ENCODE measurements at places on chromosomes 3 and 15.

DNA sequence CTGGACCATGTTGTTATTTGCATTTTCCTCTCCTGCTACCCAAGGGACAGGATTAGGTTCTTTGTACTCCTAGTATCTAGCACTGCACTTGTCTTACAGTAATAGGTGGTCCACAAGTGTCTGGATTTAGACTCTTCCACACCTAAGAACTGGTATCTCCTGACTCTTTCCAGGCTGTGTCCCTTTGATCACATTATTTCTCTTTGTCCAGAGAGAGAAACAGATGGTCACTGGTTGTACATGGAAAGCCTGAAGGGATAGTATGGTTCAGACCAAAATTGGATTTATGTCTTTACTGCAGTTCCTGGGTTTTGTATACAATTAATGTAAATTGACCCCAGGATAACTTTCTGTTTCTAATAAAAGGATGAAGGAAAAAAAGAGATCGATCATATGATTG, 64.0 kb downstream of the PDE8A start:
- no peak for DNase-seq

- DNase-seq: no peak
Measured at GRCh38 chr15:68360721-68361120, 71.2 kb downstream of the ITGA11 start.

- no peak for DNase-seq
Measured at GRCh38 chr3:188468662-188469061, 314.7 kb downstream of the LPP start.

GRCh38 chr15:59011262-59011952, 23.9 kb downstream of the RNF111 start:
- no peak for DNase-seq

- peak; percentile 51 for DNase-seq
Measured at GRCh38 chr3:157128771-157129681, 30.9 kb downstream of the CCNL1 start.

GRCh38 chr15:86061581-86061980, 18.1 kb upstream of the AGBL1 start:
- no peak for DNase-seq

- no peak for DNase-seq
Measured at GRCh38 chr15:93239591-93239990, 150.6 kb upstream of the RGMA start.

DNA sequence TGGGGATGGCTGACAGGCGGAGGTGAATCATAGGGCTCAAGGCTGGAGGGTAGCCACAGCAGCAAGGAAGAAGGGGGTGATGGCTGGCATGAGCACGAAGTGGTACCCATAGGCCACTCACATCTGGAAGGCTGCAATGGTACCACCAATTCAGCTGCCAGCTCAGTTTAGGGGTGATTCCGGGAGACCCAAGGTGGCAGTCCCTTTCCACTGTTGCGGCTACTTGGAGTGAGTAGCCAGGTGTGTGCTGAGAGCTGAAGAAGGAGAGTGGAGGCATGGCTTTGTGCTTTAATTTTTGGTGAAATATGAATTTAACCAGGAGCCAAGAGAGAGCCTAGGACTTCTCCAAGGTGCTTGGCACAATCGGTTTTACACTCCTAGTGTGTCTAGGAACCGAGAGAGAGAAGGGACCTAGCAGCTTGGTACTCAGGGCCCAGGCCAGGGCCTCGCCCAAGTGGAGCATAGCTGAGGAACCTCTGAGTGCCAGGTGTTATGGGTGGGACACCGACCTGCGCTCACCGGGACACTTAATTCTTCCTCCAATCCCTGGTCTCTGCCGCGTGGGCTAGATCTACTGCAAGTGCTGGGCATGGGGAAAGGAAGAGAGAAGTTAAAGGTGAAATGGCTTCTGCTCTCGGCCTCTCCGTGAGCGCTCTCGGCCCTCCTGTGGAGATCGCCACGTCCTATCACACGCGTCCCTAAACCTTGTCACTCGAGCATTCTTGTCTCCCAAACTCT, 32.2 kb upstream of the POLG start:
- no peak for DNase-seq

- no peak for DNase-seq
Measured at GRCh38 chr3:109831403-109831802, 494.1 kb upstream of the DPPA4 start.

- DNase-seq: no peak
Measured at GRCh38 chr3:52403955-52404354, 40.9 kb downstream of the SEMA3G start.

DNA sequence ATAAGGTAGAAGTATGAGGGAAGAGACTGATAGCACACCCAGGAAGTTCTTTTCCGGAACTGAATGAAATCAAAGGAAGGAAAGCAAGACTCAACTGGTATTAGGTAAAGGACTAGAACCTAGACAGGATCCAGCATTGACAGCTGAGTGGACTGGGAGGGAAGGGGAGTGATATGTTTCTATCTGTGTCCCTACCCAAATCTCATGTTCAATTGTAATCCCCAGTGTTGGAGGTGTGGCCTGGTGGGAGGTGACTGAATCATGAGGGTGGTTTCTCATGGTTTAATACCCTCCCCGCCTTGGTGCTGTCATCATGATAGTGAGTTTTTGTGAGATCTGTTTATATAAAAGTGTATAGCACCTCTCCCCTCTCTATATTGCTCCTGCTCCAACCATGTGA, 415.9 kb upstream of the KCNMB2 start:
- no peak for DNase-seq

DNA sequence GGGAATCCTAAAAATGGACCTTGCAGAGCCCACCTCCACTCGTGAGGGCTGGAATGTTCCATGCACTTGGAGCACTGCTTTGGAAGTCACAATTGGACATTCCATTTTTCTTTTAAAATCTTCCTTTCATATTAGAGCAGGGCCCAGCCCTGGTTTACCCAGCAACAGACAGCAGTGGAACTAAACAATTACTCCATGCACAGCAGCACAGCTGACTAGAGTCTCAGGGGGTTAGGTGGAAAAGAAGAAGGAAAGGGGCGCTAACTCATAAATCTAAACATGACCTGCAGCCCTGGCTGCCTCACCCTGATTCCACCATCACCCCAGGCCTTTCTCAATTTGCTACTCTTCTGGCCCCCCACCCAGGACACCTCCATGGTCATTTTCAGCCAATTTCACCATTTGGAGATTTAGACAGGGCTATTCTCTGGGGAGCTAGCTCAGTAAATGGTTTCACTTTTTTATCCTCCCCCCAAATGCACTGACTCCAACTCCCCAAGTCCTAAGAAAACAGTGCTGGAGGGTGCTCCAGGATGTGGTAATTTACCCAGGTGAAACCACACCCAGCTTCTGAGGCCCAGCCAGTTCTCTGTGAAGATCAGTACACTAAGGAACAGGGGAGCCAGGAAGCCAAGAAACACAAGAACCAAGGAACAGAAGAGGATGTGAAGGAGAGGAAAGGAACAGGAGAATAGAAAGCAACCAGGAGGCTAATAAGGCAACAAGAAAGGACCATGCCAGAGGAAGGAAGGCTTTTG, 1.6 kb upstream of the LRRC31 start:
- DNase-seq: peak; percentile 53

DNA sequence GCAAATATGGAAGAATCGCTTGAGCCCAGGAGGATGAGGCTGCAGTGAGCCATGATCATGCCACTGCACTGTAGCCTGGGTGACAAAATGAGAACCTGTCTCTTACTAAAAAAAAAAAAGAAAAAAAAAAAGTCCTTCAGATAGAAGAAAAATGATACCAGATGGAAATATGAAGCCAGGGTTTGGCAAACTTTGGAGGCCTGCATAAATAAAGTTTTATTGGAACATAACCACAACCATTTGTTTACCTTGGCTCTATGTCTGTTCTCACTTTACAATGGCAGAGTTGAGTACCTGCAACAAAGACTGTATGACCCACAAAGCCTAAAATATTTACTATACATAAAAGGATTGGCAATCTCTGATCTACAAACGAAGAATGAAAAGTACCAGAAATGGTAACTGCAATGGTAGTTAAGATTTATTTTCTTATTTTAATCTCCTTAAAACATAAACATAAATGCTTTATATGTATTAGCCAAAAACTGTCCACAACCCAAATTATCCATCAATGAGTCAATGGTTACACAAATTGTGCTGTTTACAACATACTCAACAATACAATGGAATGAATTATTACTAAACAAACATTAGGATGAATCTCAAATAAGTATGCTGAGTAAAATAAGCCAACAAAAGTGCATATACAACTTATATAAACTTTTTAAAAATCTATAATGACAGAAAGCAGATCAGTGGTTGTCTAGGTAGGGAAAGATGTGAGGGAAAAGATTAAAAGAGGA, 41.8 kb downstream of the GOLGB1 start:
- DNase-seq: no peak

DNA sequence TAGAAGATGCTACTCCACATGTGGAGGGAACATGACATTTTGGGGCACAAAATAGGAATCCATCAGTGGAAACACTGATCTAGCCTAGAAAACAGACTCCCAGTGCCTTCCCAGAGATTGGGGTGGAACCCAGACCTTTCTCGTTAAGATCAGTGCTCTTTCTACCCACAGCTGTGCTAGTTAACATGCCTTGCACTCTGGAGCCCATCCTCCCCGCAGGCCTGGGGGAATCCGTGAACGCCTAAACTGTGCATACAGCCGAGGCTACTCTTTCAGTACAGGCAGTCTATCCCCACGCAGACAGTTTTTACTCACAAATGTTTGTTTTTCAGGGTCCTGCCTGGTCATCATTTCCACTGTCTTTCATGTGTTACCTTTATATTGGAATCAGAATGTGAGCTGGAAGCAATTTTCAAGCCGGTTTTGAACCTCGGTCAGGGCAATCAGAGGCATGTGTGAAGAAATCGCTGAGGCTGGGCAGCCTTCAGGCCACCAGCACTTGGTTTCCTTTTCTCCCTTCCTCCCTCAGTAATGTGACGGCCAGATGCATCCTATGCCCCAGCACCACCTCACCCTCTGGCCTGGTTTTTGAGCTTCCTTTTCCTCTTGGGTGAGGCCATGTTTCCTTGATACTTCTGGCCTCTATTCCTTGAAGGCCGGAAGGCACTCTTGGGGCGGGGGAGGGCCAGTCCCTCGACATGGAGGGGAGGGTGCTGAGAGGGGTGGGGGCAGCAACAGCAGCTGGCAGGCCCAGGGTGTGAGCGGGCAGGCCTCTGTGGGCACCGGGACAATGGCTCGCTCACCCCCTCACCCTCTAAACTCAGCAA, 123.6 kb upstream of the GALNT15 start:
- DNase-seq: no peak

DNA sequence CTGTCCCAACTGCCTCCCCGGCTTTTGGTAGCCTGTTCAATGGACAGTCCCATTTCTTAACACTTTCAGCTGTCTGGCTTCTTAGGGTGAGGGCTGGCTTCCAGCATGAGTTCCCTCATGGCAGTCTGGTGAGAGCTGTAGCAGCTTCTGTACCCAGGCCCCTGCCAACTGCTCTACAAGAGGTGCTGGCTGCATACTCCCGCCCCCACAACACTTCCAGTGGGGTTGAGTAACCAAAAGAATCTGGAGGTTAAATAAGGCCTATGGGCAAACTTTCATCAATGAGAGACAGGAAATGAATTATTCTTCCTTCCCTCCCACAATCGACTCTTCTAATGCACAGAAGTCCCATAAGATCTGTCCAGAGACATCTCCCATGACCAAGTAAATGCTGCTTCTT, 145.0 kb downstream of the NEK10 start:
- no peak for DNase-seq

GRCh38 chr3:120558771-120559241, 37.3 kb upstream of the NDUFB4 start:
- peak; percentile 92 for DNase-seq

GRCh38 chr3:52361898-52362297, 45.8 kb downstream of the DNAH1 start:
- DNase-seq: no peak

DNA sequence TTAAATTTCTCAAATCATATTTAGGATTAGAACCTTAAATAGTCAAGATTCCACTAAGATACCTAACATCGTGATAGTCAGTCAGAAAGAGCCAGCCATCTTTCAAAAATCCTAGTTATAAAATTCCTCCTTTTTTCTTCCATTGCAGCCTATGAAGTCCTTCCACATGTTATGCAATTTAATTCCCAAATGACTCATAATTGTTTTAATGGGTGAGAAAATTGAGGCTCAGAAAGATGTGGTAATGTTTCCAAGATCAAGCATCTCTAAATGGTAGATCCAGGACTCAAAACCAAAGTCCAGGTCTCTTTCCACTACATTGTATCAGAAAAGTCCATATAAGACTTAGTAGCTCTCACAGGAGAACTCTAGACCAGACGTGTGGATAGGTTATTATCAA, 9.5 kb downstream of the CFAP44 start:
- no peak for DNase-seq

- no peak for DNase-seq
Measured at GRCh38 chr3:48294611-48295263, 38.7 kb downstream of the SPINK8 start.

DNA sequence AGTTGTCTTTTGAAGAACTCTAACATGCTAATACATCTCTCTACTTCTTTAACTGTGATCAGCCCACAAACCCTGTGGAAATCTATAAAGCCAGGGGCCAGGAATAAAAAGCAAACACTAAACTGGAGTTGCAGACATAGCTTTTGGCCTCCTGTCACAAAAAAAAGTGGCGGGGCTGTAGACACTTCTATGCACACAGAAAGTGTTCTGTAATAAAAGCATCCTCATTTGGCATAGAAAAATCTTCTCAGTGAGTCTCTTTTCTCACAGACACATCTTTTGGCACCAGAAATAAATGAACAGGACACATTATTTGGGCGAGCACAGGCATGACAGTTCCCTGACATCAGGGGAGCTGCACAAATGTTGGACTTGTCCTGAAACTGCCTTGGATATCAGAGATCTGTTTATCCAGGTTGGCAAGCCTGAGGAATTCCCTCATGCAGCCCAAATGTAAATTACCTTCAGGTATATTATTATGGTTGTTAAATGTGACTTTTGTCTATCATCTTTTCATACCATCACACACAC, 355.4 kb downstream of the FGF12 start:
- DNase-seq: no peak

GRCh38 chr15:99104788-99105513, at the start of gene SYNM:
SYNM (plus strand) TSS chr15:99105080; CDS start chr15:99105200, 120 bp downstream.
- peak; percentile 86 for DNase-seq

DNA sequence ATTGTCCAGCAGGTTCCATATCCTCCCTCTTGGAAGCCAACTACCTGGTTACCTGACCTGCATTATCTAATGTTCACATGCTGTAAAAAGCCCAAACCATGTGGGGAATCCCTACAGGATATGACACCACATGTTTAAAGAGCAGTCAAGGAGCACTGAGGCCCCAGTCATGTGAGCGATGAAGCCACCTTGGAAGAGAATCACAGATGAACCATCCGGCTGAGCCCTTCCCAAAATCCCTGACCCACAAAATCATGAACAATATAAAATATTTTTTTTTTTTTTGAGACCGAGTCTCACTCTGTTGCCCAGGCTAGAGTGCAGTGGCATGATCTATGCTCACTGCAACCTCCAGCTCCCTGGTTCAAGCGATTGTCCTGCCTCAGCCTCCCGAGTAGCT, 10.6 kb upstream of the ANKDD1A start:
- no peak for DNase-seq

GRCh38 chr3:119812491-119813058, 30.7 kb downstream of the NR1I2 start:
- no peak for DNase-seq

GRCh38 chr15:70486451-70487386, 276.6 kb downstream of the UACA start:
- DNase-seq: peak; percentile 95

GRCh38 chr3:190644766-190645165, 130.9 kb downstream of the IL1RAP start:
- DNase-seq: no peak

- DNase-seq: peak; percentile 89
Measured at GRCh38 chr3:16508591-16508995, 4.9 kb downstream of the RFTN1 start.

GRCh38 chr3:100277255-100277800, 16.5 kb downstream of the TBC1D23 start:
- no peak for DNase-seq

GRCh38 chr3:46098319-46098761, 71.1 kb upstream of the XCR1 start:
- peak; percentile 86 for DNase-seq
